ENCODE measurements at places on chromosomes 1 and 21.

DNA sequence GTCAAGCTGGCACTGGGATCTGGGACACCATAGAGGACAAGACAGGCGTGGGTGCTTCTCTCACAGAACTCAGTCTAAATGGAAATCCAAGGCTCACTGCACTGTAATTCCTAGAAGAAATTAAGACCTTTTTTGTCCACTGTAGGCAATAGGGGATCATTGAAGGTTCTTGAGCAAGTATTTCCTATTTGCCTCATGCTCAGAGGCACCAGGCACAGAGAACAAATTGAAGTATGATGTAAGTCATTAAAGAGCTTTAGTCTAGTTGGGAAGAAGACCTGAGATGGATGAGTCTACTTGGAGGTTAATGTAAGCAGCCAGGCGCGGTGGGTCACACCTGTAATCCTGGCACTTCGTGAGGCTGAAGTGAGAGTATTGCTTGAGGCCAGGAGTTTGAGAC lies 34.6 kb downstream of the EIF2D start:
- DNase-seq = no peak

GRCh38 chr21:31490443-31490842 lies 146.4 kb upstream of the TIAM1 start:
- DNase-seq = peak; percentile 7

DNA sequence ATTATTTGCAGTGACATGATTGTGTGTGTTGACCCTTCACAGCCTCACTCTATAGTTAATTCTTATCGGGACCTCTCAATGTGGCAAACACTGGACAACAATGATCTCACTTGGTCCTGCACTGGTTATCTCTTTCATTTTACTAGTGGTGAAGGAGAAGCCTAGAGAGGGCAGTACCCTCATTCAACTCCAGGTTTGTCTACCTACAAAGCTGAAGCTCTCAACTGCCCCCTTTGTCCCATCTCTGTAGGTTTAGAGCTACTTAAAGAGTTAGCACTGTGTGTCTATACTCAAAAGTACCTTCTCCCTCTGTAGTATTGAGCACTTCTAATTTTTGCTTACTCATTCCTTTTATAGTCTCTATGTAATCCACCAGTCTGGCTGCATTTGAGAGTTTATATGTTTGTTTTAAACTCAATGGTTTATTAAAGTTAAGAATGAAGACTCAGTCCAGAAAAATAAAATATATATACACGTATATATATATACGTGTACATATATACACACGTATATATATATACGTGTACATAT lies 40.9 kb upstream of the BCL9 start:
- DNase-seq = no peak

GRCh38 chr1:113211467-113211866 lies 138.5 kb downstream of the LRIG2 start:
- DNase-seq = no peak

- DNase-seq = no peak
Measured at GRCh38 chr1:117365350-117366176, 1.7 kb upstream of the MAN1A2 start.

DNA sequence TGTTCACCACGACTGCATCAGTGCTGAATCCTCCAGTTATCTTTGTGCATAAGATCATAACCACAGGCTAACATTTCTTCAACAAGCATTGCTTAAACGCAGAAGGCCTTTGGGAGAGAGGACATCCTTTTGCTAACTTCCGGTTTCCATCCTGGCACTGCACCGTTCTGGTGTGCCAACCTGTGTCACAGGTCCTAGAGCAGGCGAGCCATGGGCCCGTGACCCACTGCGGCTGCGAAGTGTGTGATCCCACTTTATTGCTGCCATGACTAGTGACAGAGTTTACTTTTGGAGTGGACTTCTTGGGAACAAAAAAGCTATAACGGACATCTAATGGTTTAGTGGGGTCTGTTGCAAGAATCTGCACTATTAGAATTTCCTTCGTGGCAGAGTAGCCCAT lies 42.9 kb downstream of the ADAMTS5 start:
- DNase-seq = no peak

All from amniotic epithelial cell (primary cell).